ENCODE measurements at places on chromosomes 3 and 15. TPM values are rescaled to one million over a fixed set of nuclear protein-coding genes. Genes with fewer than 3 reads are reported as not detected.

DNA sequence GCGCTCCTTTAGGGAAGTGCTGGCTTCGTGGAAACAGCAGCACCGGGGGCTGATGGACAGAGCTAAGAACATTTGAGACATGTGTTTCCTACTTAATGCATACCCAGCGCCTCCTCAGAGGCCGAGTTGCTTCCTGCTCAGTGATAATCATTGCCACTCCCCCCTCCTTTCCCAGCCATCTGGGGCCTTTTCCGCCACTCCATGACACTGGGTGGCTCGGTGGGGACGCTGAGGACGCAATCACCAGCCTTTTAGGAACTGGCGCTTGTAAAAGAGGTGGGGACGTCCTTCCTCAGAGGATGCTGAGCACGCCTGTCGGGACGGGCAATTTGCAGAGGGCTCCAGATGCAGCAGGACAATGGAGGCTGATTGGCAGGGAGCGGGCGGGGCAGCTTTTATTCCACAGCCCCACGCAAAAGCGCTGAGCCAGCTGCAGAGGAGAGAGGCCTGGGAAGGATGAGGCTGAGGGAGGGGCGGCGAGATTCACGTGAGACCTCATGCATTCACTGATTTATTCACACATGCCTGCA is 22.2 kb upstream of the IQSEC1 start:
- no peak for DNase-seq

- no peak for DNase-seq
Observed at GRCh38 chr15:65095011-65095746, 18.6 kb downstream of the KBTBD13 start.

DNA sequence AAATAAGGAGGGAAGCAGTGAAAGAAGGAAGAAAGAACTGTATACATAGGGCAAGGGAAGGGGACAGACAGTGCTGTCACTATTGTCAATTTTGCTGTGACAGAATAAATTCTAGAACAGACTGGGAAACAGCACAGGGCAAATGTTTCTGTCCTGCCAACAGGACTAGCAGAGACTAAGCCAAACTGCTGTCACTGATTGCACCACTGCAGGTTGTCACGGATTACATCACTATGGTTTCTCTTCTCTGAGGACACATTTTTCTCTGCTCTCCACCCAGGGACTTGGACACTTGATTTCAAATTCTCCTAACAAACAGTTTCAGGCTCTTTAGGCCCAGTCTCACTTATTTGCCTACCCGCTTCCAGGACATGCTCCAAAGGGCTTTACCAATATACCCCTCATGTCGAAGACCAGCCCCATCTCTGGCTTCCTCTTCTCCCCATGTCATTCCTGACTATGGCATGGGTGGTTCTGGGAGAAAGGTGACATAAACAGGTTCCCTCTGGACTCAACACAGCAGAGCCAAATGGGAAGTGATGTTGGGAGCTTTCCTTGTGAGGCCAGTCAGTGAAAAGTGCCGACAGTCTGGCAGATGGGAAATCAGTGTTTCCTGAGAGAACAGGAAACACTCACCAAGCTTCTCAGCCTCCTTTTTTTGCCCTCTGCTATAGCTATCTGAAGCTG is 70.2 kb upstream of the ST3GAL6 start:
- no peak for DNase-seq

GRCh38 chr3:132368515-132368914 is 48.8 kb upstream of the DNAJC13 start:
- DNase-seq: no peak

DNA sequence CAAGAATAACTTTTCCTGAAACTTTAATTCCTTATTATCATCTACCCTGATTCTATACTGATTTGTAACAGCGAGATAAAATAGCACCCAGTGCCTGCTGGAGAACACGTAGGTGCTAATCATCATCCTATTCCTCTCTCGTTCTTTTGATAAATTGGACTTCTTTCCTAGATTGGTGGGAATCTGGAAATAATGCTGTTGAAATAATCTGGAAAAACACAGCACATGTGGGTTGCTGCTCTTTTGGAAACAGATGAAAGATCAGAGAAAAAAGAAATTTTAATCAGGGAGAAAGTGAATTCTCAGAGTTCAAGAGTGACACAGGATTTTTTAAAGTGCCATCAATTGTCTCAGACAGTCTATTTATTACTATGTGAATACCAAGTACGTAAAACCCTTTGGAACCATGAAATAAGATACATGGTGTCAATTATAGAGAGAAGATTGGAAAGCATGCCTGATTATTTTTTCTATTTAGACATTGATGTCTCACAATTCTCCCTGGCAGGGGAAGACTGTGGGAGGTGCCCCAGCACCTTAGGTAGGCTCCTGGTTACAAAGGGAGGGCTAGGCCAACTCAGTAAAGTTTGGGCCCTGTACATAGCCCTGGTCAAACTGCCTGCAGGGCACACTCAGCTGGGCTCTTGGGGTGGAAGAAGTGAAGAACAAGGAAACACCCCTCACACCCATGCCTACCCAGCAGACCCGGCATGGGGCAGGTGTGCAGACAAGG is 60.0 kb upstream of the SNRPA1 start:
- no peak for DNase-seq

- DNase-seq: peak; percentile 77
Observed at GRCh38 chr3:111768571-111769100, 90.4 kb upstream of the PHLDB2 start.

GRCh38 chr15:72554471-72555425 is 80.6 kb downstream of the ARIH1 start:
- no peak for DNase-seq

- no peak for DNase-seq
Observed at GRCh38 chr15:83102346-83102745, 5.1 kb upstream of the TM6SF1 start.

- DNase-seq: no peak
Observed at GRCh38 chr3:14608298-14608697, 43.3 kb upstream of the CCDC174 start.

GRCh38 chr15:67225336-67225735 is 29.1 kb downstream of the AAGAB start:
- no peak for DNase-seq

GRCh38 chr15:50636146-50636545 is 50.5 kb downstream of the TRPM7 start:
- DNase-seq: no peak

GRCh38 chr15:33716025-33716424 is 252.3 kb upstream of the CHRM5 start:
- no peak for DNase-seq

GRCh38 chr3:177881351-177881750 is 654.9 kb upstream of the KCNMB2 start:
- no peak for DNase-seq

Gene FOXL2NB
- 0.78 TPM for total RNA-seq

Gene CCR8
- total RNA-seq: not detected

Gene GOLGA8H
- 0.23 TPM for total RNA-seq

Gene SEMA6D
- total RNA-seq: 2.7 TPM

Gene ANKRD34C
- not detected for total RNA-seq

Gene OCA2
- not detected for total RNA-seq

Gene ATP6V1A
- total RNA-seq: 67.3 TPM

Gene SERPINI2
- not detected for total RNA-seq

Gene CLDN1
- total RNA-seq: 63.1 TPM

Gene REC114
- not detected for total RNA-seq

Gene DUOXA2
- not detected for total RNA-seq

Gene GPR15
- not detected for total RNA-seq

Gene LSAMP
- 2.1 TPM for total RNA-seq
